Ammon's horn (tissue), 1 donor: ENCODE measurements at places on chromosomes 12 and 14.

GRCh38 chr14:51931308-51931707, 58.0 kb upstream of the RTRAF start:
- DNase-seq = no peak

GRCh38 chr12:80708975-80709328, 1.5 kb downstream of the MYF6 start:
- DNase-seq = no peak

- no peak for DNase-seq
Measured at GRCh38 chr14:72649603-72650227, 244.2 kb downstream of the DPF3 start.

GRCh38 chr12:23941780-23942179, 7.7 kb downstream of the SOX5 start:
- no peak for DNase-seq

GRCh38 chr12:53603804-53604203, 22.4 kb downstream of the ATF7 start:
- peak; percentile 60 for DNase-seq

DNA sequence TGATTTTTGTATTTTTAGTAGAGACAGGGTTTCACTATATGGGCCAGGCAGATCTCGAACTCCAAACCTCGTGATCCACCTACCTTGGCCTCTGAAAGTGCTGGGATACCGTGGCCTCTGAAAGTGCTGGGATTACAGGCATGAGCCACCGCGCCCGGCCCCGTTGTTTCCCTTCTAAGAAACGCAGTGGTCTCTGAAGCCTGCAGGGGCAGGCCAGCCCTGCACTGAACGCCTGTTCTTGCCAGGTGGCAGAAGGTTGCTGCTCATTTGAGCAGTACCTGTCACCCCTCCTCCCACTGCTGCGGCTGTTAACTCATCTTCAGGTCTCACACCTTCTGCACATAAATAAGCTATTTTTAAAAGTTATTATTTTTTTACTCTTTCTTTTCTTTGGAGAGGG, 24.3 kb downstream of the GPRC5A start:
- no peak for DNase-seq

- peak; percentile 23 for DNase-seq
Measured at GRCh38 chr12:97167598-97167997, 260.5 kb downstream of the NEDD1 start.

DNA sequence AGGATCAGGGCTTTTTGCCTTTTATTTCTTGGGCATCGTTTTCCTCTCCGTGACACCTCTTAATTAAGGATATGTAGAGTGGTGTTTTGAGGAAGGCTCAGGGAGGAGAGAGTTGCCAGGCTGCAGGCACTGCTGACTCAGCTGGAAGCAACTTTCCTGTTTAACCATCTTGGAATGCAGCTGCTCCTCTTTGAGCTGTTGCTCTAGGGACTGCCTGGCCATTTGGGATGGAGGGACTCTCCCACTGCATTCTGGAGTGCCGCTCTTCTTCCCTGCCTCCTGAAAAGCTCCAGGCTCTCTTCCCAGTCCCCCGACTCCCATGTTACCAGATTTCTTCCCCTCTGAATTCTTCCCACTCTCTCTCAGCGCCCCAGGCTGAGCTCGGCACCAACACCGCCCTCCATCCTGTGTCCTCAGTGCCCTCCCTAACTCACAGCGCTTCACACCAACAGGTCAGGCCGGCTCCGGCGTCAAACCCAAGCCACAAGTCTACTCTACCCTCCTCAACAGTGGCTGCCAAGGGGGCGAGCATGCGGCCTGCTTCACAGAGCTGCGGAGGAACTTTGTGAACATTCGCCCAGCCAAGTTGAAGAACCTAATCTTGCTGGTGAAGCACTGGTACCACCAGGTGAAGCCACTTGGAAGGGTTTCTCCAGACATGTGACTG, 5.9 kb downstream of the OAS3 start:
- no peak for DNase-seq

DNA sequence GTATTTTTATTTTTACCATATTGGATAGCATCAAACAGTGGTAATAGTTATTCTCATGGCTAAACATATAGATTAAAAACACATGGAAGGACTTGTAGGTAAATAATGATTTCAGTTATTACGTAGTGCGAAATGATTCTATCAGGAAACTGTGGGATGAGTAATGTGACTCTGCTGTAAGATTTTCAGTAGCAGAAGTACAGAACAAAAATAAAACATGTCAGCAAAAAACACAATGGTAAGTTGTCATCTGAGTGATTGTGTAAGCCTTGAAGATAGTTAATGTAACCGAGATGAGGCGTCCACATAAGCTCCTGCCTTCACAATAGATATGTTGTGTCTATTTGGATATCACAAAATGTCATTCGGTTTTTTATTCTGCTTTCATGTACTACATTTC, 99.8 kb downstream of the BORCS5 start:
- no peak for DNase-seq
